Activated T-cell treated with anti-CD3 and anti-CD28 coated beads, Interleukin-2, amount 50 U/mL, for 4 hours (primary cell): ENCODE measurements at places on chromosomes 11 and 22.
A peak's percentile ranks its signal among the peaks of the same experiment; 100 is the strongest.

DNA sequence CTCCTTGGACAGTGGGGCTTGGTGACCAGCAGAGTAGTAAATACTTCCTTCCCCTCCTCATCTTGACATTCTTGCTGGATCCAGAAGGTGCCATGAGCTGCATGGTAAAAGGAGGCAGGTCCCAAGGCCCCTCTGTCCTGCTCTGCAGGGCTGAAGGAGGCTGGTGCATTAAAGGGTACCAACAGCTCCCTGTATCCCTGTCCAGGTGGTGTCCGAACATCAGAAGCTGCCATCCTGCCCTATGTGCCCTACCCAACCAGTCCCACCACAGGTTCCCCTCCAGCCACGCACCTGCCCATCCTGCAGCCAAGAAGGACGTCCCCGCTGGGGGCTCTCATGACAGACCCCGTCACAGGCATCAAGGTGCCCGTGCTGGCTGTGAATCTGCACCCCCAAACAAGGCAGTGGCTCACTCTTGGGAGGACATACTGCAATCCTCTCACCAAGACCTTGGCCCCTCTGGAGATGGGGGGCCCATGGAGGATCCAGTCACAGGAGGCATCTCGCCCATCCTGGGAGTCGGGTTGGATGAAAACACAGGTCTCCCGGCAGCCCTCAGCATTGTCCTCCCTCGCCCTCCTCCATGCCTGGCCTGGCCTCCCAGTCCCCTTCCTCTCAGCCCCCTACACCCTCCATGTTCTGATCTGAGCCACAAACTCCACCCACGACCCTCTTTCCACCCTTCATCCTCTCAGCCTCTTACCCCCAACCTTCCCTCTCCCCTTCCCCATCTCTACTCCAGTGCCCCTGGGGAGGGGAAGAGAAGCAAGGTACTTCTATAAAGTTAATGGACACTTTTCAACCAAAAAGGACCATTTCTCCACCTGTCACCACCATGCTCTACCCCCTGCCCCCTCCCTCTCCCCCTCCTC, 55.1 kb downstream of the BTG4 start:
- no peak for DNase-seq

DNA sequence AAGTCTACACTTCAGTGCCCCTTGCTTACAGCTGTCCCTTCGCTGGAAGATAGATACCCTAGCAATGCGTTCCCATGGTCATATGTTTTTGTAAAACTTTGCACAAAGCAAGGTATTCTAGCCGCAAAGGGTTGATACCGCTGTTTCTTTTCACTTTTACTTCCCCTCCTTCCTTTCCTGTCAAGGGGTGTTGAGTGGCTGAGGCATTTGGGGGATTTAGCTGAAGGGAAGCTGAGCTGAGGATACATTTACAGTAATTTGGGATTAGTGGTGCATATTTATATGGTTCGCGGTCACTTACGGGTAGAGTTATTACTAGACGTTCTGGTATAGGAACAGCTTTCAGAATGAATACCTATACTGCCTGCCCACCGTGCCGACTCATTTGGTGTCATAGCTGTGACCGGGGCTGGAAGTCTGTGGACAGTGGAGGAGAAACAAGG, 86.9 kb upstream of the WNT11 start:
- DNase-seq = no peak

- DNase-seq = no peak
These were observed 57.9 kb downstream of the BUD13 start for GRCh38 chr11:116714902-116715301.

DNA sequence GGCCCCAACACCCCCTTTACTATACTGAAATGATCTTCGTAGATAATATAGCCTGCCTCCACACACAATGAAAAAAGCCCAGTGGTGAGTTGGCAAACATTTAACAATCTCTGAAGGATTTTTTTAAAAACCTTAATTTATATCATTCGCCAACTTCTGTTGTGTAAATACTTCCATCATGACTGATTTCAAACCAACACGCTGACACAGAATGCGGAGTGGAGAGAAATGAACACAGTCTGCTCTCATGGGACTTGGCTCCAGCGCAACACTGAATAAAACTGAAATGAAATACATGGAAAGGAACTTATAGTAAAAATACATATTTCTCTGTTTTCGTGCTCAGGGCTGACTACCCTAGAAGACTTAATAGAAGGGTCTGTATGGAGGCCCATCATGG, 61.3 kb upstream of the WNT11 start:
- no peak for DNase-seq

DNA sequence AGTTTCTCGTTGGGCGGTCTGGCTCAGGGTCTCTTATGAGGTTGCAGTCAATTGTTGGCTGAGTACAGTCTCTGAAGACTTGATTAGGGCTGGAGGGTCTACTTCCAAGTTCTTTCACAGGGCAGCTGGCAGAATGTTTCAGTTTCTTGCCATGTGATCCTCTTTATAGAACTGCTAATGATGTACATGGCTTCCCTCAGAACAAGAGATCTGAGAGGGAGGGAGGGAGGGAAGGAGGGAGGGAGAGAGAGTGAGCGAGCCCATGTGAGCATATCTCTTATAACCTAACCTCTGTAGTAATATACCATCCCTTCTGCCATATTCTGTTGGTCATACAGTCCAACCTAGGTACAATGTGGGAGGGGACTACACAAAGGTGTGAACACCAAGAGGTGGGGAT, 2.7 kb upstream of the CCDC15 start:
- DNase-seq = no peak

GRCh38 chr11:115926138-115926537, 421.9 kb upstream of the CADM1 start:
- no peak for DNase-seq

- DNase-seq = no peak
These were observed 19.7 kb downstream of the SLC37A2 start for GRCh38 chr11:125082611-125083311.

DNA sequence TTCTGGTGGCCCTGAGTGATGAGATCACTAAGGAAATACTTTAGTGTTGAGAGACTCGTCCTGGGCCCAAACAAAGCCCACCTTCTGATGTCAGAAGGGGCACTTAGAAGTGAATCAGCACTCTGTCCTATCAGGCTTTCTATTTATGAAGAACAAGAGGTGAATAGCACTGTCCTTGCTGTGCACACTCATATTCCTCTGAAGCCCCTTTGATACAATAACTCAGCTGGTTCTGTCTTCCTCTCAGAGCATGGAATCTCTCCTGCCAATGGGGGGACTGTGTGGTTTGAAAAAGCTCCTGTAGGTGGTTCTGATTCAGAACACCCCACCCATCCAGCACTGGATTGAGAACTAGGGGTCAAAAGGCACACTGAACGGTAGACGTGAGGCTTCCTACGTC, 348.1 kb downstream of the ETS1 start:
- no peak for DNase-seq

- DNase-seq = no peak
These were observed 5.2 kb downstream of the FXYD2 start for GRCh38 chr11:117819096-117820040.

- DNase-seq = no peak
These were observed 48.4 kb downstream of the DBX1 start for GRCh38 chr11:20111871-20112270.

- no peak for DNase-seq
These were observed 1428.6 kb downstream of the LRRC4C start for GRCh38 chr11:40030867-40031266.

- no peak for DNase-seq
These were observed 63.7 kb upstream of the NNMT start for GRCh38 chr11:114232400-114233059.

DNA sequence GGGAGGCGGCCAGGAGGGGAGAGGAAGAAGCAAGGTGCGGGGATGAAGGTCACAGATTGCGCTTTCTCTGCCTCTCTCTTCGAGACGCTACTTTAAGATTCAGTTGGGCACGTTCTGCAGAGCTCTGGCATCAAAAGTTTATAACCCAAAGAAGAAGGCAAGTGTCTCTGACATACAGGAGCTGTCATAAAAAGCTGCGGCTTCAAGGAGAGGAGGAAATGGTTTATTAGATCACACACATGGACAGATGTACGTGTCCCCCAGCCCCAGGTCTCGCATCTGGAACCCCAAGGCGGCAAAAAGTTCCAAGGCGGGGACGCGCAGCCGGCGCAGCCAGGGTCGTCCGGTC, 589.0 kb downstream of the OPCML start:
- DNase-seq = no peak

GRCh38 chr11:120818097-120818496, 205.8 kb upstream of the TBCEL start:
- DNase-seq = no peak

DNA sequence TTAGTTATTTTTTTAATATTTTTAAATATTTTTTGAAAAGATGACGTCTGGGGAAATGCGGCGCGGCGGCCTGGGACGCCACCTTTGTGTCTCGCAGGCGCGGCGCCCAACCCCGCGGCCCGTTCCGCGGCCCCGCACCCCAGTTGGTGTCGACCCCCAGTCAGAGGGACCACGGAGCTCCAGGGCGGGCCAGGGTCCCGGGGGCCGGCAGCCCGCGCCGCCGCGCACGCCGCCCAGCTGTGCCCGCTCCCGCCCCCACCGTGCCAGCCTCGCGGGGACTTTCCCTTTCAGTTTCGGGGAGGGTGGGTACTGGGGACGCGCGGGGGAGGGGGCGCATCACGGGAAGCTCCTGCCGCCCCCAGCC, 1.6 kb downstream of the CCND1 start:
- DNase-seq = peak; percentile 61

- no peak for DNase-seq
These were observed 102.1 kb downstream of the MN1 start for GRCh38 chr22:27699383-27700019.

DNA sequence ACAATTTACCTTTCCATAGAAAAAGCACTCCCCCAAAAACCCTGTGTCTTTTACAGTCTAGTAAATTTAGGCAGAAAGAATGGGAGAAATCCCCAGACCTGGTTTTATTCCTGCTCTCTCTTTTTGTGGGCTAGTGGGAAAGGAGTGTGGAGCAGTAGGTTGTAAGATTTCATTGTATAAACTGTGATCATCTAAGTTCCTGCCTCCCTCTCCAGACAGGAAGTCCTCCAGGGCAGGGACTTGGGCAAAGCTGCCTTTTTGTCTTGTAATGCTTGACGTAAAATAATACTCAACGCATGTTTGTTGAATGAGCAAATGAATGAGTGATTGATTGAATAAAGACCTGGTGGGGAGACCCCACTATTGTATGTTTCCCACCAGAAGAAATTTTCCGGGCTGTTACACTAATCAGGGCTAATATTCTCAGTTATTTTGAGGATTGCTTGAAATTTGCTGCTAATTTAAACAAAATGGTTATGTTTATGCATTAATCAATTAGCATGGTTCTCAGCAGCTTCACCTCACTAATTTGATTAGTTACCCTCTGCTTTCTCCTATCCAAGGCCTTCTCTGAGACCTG, 36.3 kb downstream of the CSNK2A3 start:
- DNase-seq = no peak

GRCh38 chr22:41929418-41929810, 2.8 kb upstream of the TNFRSF13C start:
- no peak for DNase-seq

DNA sequence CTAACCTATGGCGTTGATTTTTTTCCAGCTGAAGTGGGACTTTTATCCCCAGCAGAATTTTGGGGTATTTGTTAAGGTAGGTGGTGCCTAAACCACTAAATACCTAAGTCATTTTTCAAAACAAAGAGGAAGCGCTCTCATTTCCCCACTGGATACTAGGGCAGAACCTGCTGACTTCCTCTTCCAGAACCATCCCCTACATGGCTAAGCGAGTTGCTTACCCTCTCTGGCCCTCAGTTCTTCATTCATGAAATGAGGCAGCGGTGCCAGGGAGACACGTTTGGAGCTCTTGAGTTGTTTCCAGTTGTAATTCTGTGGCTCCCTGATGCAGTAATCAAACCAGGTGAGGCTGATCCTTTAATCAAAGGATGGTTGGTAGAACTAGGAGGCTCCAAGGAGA, 10.0 kb upstream of the MTMR3 start:
- DNase-seq = no peak

GRCh38 chr11:44065161-44065661, 859 bp upstream of the ACCS start:
- DNase-seq = no peak

- no peak for DNase-seq
These were observed 103.8 kb downstream of the FAM168A start for GRCh38 chr11:73493956-73494598.
